ENCODE measurements at places on chromosomes 11 and 22.
A peak's percentile ranks its signal among the peaks of the same experiment; 100 is the strongest.

DNA sequence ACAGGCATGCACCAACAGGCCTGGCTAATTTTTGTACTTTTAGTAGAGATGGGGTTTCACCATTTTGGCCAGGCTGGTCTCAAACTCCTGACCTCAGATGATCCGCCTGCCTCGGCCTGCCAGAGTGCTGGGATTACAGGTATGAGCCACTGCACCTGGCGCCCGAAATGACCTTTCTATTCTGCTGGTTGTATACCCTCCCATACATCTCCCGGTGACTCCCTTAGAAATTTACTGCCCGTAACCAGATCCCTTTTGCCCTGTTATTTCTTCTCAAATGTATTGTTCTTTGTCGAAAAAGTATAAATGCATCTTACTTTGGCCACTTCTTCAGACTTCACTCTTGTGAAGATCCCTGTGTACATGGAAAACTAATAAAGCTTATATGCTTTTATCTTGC is 22.0 kb downstream of the MCHR1 start:
- H3K27ac ChIP-seq: no peak overlapping the region
- no peaks in the 10 kb centered on the region for H3K4me1 ChIP-seq
- H3K36me3 ChIP-seq: no peaks in the 10 kb centered on the region
- H3K4me3 ChIP-seq: no peak overlapping the region
- no peak for DNase-seq

GRCh38 chr11:64098318-64098831 is 62.6 kb downstream of the FLRT1 start:
- no peak overlapping the region for H3K27ac ChIP-seq
- no peak overlapping the region for H3K4me3 ChIP-seq
- H3K36me3 ChIP-seq: no peaks in the 10 kb centered on the region
- DNase-seq: no peak
- H3K27me3 ChIP-seq: no peaks in the 10 kb centered on the region
- H3K4me1 ChIP-seq: no peaks in the 10 kb centered on the region

DNA sequence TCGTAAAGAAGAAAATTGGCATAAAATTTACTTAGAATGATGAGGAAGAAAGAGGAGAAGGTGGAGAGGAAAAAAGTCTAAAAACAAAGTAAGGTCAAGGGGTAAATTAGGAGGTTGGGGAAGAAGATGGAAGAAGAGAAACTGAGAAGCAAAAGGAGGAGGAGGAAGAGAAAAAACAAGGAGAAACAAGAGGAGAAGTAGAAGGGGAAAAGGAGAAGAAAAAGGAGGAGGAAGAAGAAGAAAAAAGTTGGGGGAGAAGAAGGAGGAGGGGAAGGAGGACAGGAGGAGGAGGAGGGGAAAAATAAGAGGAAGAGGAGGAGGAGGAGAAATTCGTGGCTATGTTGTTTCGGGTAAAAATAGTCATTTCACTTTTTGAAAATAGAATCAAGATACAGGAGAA is 42.4 kb downstream of the IL10RA start:
- H3K36me3 ChIP-seq: no peaks in the 10 kb centered on the region
- DNase-seq: no peak
- no peaks in the 10 kb centered on the region for H3K27me3 ChIP-seq
- peak overlapping the region; percentile 17 for H3K27ac ChIP-seq
- H3K4me1 ChIP-seq: peaks cover 14% of the 10 kb centered on the region
- H3K4me3 ChIP-seq: no peak overlapping the region

- DNase-seq: no peak
- H3K4me1 ChIP-seq: no peaks in the 10 kb centered on the region
- no peaks in the 10 kb centered on the region for H3K27me3 ChIP-seq
- H3K4me3 ChIP-seq: no peak overlapping the region
Observed at GRCh38 chr22:26857169-26857568, 199.8 kb downstream of the MIAT start.

DNA sequence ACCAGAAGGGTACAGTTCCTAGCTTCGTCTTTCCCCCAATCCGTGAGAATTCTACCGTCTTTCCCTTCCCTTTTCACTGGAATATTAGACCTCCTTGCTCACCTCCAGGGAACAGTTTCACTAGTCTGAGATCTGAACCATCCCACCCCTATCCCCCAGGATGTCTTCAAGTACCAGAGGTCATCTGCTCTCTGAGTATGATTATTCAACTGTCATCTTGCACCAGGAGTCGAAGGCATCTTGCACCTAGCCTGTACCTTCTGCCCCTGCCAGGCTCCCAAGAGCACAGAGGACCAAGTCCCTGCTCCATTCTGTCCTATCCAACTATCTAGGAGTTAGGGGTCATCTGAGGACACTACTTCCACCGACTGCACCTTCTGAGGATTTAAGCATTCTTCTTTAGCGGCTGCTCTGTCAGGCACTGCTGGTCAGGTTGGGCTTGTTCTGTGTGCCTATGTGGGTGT is 804 bp downstream of the ACER3 start:
- peaks cover 14% of the 10 kb centered on the region for H3K4me1 ChIP-seq
- peak overlapping the region; percentile 82 for H3K4me3 ChIP-seq
- DNase-seq: no peak
- no peaks in the 10 kb centered on the region for H3K36me3 ChIP-seq
- H3K27ac ChIP-seq: peak overlapping the region; percentile 87

DNA sequence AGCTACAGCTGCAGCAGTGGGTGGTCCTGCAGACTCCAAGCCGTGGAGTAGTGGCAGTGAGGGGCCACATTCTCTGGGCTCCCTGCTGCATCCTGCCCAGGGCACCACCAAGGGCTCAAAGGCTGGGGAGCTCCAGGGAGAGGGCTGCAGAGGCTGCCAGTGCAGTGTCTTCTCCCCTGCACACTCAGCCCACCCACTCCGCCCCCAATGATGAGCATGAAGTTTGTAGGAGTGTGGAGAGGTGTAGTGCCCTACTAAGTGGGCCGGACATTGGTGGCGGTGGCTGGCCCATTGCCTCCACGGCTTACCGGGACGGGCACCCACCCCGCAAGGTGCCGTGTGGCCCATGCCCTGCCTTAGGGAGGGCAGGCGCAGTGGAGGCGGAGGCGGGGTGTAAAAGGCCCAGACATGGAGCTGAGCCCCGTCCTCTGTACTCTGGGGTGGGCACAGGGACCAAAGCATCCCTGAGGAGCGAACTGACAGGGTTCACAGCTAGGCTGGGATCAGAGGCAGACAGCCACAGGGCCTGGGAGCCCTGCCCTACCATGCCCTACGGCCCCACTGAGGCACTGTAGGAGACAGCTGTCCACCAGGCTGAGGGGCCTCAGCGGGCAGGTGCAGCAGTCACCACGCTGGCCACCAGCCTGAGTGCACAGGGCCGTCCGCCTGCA is 18.9 kb downstream of the ARVCF start:
- H3K27ac ChIP-seq: no peak overlapping the region
- H3K27me3 ChIP-seq: peaks cover 20% of the 10 kb centered on the region
- H3K36me3 ChIP-seq: no peaks in the 10 kb centered on the region
- no peaks in the 10 kb centered on the region for H3K4me1 ChIP-seq
- H3K4me3 ChIP-seq: no peak overlapping the region

DNA sequence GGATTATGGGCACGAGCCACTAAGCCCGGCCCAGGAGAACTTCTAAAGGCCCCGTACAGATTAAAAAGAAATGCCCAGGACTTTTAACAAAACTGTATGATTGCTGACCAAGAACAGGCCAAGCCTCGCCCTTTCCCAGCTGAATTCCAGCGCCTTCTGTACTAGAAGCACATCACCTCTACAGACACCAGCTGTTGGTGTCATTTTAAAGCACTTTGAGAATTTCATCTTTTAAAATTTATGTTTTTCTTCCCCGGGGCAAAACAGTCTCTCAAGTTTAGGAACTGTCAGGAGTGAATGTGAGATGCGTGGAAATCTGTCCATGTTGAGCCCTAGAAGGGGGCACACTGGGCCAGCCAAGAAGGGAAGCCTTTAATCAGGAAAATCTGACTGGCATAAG is 362.4 kb downstream of the LARGE1 start:
- no peak overlapping the region for H3K4me3 ChIP-seq
- H3K27me3 ChIP-seq: no peaks in the 10 kb centered on the region
- no peak for DNase-seq
- no peak overlapping the region for H3K27ac ChIP-seq
- H3K36me3 ChIP-seq: no peaks in the 10 kb centered on the region
- no peaks in the 10 kb centered on the region for H3K4me1 ChIP-seq

DNA sequence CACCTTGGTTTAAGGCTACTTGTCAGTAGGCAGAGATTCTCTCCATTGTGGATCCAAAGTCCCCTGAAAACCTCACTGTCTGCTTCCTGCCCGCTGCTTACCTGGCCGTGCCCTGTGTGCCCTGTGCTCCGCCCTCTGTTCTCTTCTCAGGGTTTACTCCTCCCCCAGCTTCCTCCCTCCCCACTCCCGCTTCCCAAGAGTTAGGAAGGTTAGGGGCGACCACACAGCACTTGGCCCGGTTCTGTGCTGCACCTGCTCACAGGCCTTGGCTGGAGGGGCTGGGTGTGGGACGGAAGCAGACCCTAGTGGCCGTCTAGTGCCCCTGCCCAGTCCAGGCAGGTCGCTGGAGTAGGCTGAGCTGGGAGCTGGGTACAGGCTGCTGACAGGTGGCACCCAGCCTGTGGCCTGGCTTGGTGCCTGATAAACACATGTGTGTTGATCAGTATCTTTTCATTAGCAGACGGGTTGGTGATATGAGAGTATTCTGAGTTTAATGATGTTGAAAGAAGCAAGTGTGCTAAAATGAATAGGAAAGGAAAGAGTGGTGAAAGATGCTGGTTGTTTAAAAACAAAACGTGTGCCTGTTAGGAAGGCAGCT is 40.5 kb downstream of the GRAMD4 start:
- peaks cover 15% of the 10 kb centered on the region for H3K36me3 ChIP-seq
- H3K27me3 ChIP-seq: no peaks in the 10 kb centered on the region
- no peak overlapping the region for H3K4me3 ChIP-seq
- peaks cover 22% of the 10 kb centered on the region for H3K4me1 ChIP-seq
- peak overlapping the region; percentile 72 for H3K27ac ChIP-seq
- no peak for DNase-seq

DNA sequence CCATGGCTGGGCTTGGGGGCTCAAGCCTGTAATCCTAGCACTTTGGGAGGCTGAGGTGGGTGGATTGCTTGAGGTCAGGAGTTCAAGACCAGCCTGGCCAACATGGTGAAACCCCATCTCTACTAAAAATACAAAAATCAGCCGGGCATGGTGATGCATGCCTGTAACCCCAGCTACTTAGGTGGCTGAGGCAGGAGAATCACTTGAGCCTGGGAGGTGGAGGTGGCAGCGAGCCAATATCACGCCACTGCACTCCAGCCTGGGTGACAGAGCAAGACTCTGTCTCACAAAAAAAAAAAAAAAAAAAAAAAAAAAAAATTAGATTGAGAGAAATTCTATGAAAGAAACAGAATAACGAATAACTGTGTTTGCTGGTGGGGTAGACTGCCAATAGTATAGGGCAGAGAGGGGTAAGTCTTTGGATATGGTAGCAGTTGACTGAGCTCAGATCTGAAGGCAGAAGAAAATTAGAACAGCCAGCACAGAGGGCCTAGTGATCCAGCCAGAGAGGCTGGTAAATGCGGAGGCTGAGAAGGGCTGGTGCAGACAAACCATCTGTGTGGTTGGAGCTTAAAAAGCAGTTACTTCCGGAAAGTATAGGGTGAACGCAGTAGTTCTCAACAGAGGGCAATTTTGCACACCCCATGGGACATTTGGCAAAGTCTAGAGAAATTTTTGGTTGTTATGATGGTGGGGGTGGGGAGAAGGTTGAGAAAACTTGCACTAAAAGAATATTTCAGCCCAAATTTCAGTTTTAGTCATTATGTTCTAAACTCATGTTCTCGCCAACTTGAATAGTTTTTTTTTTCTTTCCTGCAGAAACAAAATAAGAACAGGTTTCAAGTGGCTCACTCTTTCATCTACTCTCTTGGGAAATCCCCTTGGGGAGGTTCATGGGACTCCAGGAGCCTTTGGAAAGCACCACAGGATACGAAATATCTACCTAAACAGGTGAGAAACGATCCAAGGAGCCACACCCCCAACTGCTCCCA is 1.6 kb upstream of the HORMAD2 start:
- H3K4me3 ChIP-seq: peak overlapping the region; percentile 45
- peak overlapping the region; percentile 86 for H3K27ac ChIP-seq
- H3K27me3 ChIP-seq: no peaks in the 10 kb centered on the region
- DNase-seq: peak; percentile 1
- peaks cover 13% of the 10 kb centered on the region for H3K4me1 ChIP-seq

GRCh38 chr11:86303257-86303656 is 1.2 kb downstream of the HIKESHI start:
- H3K4me3 ChIP-seq: peak overlapping the region; percentile 100
- H3K27ac ChIP-seq: peak overlapping the region; percentile 100
- peaks cover 12% of the 10 kb centered on the region for H3K4me1 ChIP-seq
- H3K27me3 ChIP-seq: no peaks in the 10 kb centered on the region
- no peak for DNase-seq

DNA sequence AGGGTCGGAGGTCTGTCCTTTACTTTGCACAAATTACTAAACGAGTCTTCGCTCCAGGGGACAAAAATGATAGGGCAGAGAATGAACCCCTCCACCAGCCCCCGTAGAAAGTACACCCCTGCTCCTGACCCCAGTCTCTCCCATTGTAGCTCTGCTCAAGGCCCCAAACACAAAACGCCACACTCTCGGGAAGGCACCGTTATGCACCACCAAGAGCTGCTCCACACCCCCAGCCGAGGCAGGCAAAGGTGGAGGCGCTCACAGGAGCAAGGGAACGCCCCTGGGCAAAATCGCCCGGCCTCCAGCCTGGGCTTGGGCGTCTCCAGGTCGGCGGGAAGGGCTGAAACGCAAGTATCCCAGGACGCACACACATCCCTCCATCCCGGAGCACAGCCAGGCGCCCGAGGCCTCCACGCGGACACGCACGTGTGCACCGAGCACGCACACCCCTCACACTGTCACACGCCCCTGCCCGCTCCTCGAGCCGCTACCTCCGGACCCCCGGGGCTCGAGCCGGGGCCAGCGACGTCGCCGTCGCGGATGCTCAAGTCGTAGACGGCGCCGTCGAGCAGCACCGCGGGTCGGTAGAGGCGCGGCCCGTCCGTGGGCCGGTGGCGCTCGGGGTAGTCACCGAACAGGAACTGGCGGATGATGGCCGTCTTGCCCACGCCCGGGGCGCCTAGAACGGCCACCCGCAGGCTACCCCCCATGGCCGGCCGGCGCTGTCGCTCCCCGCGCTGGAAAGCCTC is 786 bp downstream of the RASL10A start:
- peak overlapping the region; percentile 53 for H3K4me3 ChIP-seq
- H3K27me3 ChIP-seq: peaks cover 43% of the 10 kb centered on the region
- H3K27ac ChIP-seq: no peak overlapping the region

GRCh38 chr11:109865548-109866186 is 227.5 kb upstream of the ZC3H12C start:
- no peak overlapping the region for H3K27ac ChIP-seq
- H3K4me3 ChIP-seq: no peak overlapping the region
- H3K27me3 ChIP-seq: no peaks in the 10 kb centered on the region
- no peaks in the 10 kb centered on the region for H3K36me3 ChIP-seq
- DNase-seq: no peak
- no peaks in the 10 kb centered on the region for H3K4me1 ChIP-seq

- peaks cover 18% of the 10 kb centered on the region for H3K36me3 ChIP-seq
- H3K4me3 ChIP-seq: no peak overlapping the region
- H3K27me3 ChIP-seq: no peaks in the 10 kb centered on the region
- DNase-seq: no peak
- peaks cover 9% of the 10 kb centered on the region for H3K4me1 ChIP-seq
- H3K27ac ChIP-seq: no peak overlapping the region
Observed at GRCh38 chr11:73372375-73372993, 3.7 kb upstream of the RELT start.

GRCh38 chr11:61295596-61295926 is 445 bp upstream of the VWCE start:
- H3K4me1 ChIP-seq: peaks cover 17% of the 10 kb centered on the region
- DNase-seq: no peak
- peaks cover 21% of the 10 kb centered on the region for H3K27me3 ChIP-seq
- H3K27ac ChIP-seq: no peak overlapping the region

GRCh38 chr22:44988671-44989070 is 21.1 kb downstream of the PHF21B start:
- no peaks in the 10 kb centered on the region for H3K36me3 ChIP-seq
- no peak overlapping the region for H3K27ac ChIP-seq
- no peaks in the 10 kb centered on the region for H3K4me1 ChIP-seq
- H3K4me3 ChIP-seq: no peak overlapping the region
